ENCODE measurements at places on chromosomes 12 and 14.

- no peak for DNase-seq
Observed at GRCh38 chr12:62635649-62636048, 169.0 kb downstream of the MON2 start.

GRCh38 chr12:131806674-131807073 is 21.5 kb upstream of the MMP17 start:
- no peak for DNase-seq

GRCh38 chr14:82159624-82160023 is 626.0 kb upstream of the SEL1L start:
- DNase-seq: no peak

GRCh38 chr12:122381021-122381420 is 41.4 kb downstream of the CLIP1 start:
- no peak for DNase-seq

GRCh38 chr12:57845478-57846284 is 848 bp downstream of the CTDSP2 start:
- DNase-seq: no peak

GRCh38 chr12:15855646-15856045 is 26.5 kb upstream of the STRAP start:
- no peak for DNase-seq

DNA sequence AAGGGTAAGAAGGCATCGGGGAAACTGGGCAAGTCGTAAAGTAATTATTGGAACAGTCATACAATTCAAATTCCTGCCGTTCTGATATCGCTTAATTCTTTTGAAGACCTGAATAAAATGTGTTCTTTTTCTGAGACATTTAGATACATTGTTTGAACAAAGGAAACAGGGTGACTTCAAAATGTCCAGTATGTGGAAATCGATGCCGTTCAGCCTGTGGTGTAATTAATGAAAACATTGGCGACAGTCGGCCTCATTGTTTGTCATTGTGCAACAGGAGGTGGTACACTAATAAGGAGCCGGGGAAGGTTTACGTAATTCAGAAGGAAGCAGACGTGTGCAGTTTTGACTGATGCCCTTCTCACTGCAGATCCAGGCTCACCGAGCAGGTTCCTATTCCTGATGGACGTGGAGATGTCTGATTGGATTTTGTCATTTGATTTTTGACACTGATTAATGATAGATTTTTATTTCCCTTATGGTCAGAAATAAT is 92.7 kb downstream of the BORCS5 start:
- DNase-seq: no peak

GRCh38 chr12:68440068-68440581 is 108.0 kb upstream of the MDM1 start:
- no peak for DNase-seq

DNA sequence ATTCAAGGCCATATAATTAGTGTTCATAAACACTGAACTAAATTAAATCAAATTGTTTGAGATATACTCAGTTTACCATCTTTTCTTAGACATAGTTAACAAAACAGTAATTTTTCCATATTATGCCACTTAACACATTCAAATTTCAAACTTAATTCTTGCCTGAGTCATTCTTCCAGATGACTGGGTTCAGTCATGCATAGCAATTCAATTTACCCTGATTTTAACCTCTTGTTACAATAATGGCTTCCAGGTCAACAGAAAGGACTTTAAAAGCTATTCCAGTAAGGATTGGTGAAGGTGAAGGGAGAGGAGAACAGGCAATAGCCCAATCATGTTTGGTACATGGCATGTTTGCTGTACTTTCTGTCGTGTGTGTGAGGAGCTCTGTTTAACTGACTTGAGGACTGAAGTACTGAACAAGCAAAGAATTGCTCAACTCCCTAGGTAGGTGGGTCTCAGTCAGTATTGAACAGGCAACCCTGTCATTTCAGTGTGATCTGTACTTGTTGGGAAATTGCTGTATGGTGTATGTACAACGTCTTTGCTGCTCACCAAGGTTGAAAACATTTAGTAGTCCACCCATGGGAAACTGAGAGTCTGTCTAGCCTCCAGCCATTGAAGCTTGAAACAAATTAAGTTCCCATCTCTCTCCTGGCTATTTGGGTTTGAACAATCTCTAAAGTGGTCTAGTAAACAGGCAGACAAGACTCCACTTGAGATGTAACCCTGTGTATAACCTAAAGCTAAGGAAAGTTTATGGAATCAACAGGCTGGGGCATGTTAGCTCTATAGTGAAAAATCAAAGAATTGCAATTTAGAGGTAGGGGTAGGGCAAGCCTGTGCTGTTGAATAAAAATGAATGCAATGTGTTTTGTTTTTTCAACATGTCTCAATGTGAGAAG is 327.2 kb downstream of the BTG1 start:
- no peak for DNase-seq

GRCh38 chr14:65168840-65169239 is 66.5 kb upstream of the MAX start:
- no peak for DNase-seq

Measured in HFF-Myc (cell line).